Chondrocyte (in vitro differentiated cells): ENCODE measurements at places on chromosomes 6 and 20.

DNA sequence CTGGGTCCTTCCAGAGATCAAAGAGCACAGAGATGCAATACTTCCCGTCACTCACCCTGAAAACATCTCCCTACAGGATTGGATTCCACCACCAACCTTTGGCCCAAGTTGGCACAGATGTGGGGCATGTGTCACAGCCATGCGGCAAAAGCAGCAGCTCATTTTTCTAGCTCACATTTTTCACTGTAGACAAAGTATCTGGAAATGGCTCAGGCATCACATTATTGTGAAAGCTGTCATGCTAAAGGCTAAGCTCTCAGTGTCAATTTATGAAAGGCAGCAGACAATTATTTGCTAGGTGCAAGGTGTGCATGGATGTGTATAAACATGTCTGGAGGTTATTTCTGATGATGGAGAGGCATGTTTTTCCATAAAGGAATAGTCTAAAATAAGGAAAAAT, 248.8 kb upstream of the PRND start:
- no peaks in the 10 kb centered on the region for H3K36me3 ChIP-seq
- no peak overlapping the region for H3K27ac ChIP-seq
- H3K27me3 ChIP-seq = peaks cover 21% of the 10 kb centered on the region

GRCh38 chr20:60244373-60245146, 286.3 kb downstream of the CDH26 start:
- H3K4me3 ChIP-seq = no peak overlapping the region
- no peak overlapping the region for H3K27ac ChIP-seq
- peaks cover 7% of the 10 kb centered on the region for H3K4me1 ChIP-seq
- H3K36me3 ChIP-seq = no peaks in the 10 kb centered on the region

- H3K4me1 ChIP-seq = peaks cover 4% of the 10 kb centered on the region
- peaks cover 5% of the 10 kb centered on the region for H3K36me3 ChIP-seq
- no peak overlapping the region for H3K27ac ChIP-seq
- no peak overlapping the region for H3K4me3 ChIP-seq
These were observed 123.7 kb downstream of the AKAP7 start for GRCh38 chr6:131258816-131259476.

GRCh38 chr6:47439348-47439668, 38.3 kb upstream of the CD2AP start:
- no peaks in the 10 kb centered on the region for H3K27me3 ChIP-seq
- H3K27ac ChIP-seq = no peak overlapping the region
- no peak overlapping the region for H3K4me3 ChIP-seq

DNA sequence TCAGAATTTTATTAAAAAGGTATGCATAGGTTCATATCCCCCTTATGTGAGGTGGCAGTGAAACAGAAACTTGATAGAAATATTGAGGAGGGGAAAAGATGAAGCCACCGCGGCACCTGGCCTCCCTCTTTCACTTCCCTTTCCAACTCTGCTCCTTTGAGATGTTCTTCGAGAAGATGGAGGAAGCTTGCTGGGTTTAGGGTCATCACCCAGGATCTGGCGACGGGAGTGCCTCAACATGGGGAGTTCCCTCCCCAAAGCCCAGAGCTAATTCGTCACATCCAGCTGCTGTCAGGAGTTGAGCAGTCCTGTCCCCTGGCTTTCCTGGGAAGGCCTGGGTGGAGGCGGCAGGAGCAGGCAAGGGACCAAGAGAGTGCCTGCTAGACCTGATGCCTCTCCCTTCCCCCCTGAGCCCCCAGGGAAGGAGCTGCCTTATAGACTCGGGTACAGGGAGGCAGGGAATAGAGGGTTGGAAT, 29.1 kb downstream of the RREB1 start:
- H3K4me3 ChIP-seq = no peak overlapping the region
- peaks cover 45% of the 10 kb centered on the region for H3K4me1 ChIP-seq
- no peaks in the 10 kb centered on the region for H3K27me3 ChIP-seq
- no peak for DNase-seq
